ENCODE measurements at places on chromosomes 1 and 21.

- DNase-seq: no peak
Observed at GRCh38 chr1:201990427-201990826, 8.0 kb downstream of the RNPEP start.

DNA sequence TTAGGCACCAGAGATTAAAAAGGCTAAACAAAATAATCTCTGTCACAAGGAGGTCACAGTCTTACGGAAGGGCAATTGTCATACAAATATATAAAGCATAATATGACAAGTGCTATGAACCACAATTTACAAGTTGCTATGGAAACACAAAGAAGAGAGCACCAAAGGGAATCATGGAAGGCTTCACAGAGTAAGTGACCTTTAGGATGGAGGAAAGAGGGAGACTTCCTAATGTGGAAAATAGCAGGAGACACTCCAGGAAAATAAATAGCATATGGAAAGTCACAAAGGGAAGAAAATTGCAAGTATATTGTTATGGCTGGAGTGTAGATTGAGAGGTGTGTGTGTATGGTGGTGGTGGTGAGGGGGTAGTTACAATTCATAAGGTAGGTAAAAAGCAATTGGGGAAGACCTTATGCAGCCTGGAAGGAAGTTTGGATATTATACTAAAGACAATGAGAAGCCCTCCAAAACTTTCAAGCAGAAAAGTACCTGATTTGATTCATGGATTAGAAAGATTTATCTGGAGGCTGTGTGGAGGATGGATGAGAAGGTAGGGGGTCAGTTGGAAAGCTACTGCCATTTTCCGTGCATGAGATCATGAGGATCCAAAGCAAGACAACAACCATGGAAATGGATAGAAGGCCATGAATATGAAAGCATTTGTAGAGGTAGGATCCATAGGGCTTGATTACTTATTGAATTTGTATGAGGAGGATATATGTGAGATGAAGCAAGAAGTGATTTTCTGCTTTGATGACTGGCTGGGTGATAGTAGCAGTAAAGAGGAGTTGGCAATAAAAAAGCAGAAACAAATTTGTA, 61.7 kb downstream of the SAMSN1 start:
- no peak for DNase-seq

DNA sequence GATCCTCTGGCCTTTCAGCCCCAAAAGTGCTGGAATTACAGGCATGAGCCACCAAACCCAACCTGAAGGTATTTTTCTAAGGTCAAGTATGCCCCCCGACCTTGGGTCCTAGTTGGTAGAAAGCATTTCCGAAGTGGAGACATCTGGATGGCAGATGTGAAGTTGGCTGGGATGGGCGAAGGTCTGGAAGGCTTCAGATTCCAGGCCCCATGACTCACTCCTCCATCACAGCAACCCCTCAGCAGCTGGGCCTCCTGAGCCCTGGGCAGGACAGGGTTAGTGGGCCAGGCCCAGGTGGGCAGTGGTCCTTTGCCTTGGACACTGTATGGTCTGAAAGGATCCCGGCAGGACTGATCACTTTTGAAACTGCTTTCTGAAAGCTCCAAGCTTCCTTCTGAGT, 23.3 kb downstream of the NAV1 start:
- no peak for DNase-seq

DNA sequence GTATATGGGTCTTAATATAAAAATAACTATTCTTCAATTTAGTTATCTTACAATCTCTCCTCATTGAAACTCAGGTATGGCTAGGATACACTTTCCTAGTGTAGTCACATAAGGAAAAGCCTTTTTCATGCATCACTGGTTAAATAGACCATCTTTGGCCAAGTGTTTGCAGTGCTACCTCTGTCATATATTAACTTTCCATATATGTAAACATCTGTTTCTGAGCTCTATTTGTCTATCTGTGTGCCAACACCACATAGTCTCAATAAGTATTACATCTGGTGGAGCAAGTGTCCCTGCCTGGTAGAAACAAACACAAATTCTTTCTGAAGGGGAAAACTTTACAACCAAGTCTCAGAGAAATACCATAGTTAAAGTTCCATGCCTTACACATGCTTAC, 134.6 kb downstream of the TSEN15 start:
- no peak for DNase-seq

DNA sequence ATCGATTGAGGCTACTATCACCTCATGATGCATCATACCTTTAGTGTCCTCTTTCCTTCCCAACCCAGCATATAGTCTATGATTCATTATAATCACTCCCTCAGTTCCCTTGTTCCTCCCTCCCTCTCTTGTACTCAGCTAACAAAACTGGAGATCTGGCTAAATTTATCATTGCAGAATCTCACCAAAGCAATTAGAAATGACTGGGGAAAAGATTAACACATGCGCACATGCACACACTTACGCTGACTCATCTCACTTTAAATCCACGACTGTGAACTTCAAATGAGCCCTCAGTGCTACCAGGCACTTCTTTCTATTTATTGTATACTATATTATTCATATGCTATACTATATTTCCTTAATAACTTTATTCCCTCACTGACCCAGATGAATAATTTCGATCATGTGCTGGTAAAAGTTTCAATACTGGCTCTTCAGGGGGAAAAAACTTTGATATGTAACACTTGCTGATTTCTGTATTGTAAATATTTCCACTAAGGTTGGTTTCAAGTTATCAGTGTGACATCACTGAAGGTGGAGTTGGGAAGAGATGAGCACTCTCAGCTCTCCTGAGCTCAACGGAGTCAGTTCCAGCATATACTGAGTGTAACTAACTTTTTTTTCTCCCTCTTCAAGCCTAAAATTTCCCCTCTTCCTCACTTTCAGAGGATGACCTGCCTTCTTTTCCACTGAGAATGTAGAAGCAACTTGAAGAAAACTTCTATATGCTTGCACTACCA, 613.7 kb upstream of the B3GALT2 start:
- DNase-seq: no peak

- peak; percentile 10 for DNase-seq
Observed at GRCh38 chr1:24849672-24850295, 80.3 kb downstream of the RUNX3 start.

- DNase-seq: peak; percentile 64
Observed at GRCh38 chr1:19462781-19463503, 22.4 kb downstream of the CAPZB start.

GRCh38 chr1:4053774-4054173, 153.7 kb upstream of the C1orf174 start:
- no peak for DNase-seq

GRCh38 chr21:35412231-35412630, 363.1 kb upstream of the RUNX1 start:
- no peak for DNase-seq

GRCh38 chr1:214341932-214342331, 61.0 kb downstream of the SMYD2 start:
- no peak for DNase-seq

DNA sequence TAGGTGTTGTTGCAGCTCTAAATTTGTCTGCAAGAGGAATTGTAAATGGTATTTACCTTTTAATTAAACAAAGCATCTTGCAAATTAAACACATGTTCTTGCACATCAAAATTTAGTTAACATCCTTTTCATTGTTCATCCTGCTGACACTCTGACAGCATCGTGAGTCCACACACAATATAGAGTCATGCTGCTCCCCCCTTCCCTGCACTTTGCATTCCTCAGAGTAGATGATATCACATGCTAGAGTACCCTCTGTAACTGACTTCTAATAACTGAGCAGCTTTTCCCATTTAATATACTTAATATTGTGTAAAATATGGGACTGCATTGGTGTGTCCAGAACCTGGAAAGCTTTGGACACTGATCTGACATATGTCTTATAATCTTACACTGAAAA, 138.8 kb upstream of the DPYD start:
- DNase-seq: no peak

GRCh38 chr1:171221665-171222591, 26.4 kb upstream of the FMO1 start:
- no peak for DNase-seq

DNA sequence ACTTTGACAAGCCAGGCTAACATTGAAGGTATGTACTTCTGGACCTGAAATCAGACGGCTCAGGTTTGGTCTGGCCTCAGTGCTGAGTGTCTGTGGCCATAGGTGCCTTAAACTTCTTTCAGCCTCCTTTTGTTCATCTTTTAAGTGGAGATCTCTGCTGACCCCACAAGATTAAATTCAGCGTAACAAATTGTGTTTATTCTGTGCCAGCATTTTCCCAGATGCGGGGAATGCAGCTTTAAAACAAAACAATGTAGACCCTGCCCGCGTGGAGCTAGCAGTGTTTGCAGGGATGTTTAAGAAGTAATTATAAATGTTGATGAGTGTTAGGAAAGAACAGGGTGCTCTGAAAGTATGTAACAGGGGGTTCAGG, 923 bp downstream of the CAP1 start:
- DNase-seq: no peak

- no peak for DNase-seq
Observed at GRCh38 chr1:98210563-98210962, 289.7 kb upstream of the DPYD start.

GRCh38 chr1:156119503-156120209, 5.1 kb downstream of the LMNA start:
- peak; percentile 65 for DNase-seq

DNA sequence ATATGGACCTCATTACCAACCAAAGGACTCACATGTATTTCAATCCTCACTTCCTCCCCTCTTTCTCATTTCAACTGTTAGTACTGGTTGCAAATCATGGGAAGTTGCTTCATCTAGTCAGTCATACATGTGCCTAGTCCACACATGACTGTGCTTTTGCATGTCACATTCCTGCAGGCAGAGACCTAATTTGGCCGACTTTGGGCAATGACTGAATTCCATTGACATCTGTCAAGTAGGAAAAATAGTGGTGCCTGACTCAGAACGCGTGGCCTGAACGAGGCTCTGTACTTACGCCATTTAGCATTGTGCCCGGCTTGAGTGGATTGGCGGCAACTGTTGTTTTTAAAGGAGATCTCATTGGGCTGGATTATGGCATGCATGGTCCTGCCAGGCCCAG, 18.0 kb downstream of the PTPRU start:
- DNase-seq: no peak

DNA sequence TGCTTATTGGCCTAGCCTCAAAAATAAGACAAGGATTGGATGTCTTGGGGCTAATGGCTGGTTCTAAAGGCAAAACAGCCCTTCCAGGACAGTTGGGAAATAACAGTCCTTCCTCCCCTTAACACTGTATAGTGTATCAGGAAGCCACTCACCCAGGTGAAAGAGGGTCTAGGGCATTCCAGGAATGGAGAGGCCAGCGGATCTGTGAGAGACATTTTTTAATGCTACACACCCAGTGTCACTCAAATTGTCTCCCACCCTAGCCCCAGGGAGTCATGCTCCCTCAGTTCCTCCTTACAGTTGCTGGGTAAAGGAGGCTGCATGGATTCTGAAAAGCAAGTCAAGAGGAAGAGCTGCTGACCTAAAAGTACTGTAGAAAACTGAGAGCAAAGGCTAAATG, 24.1 kb upstream of the EXO1 start:
- DNase-seq: no peak

- peak; percentile 67 for DNase-seq
Observed at GRCh38 chr1:36099681-36100341, 11.1 kb downstream of the ADPRS start.

GRCh38 chr1:36606641-36607262, 124.0 kb upstream of the CSF3R start:
- DNase-seq: no peak

GRCh38 chr21:44418876-44419230, 36.5 kb upstream of the LRRC3 start:
- DNase-seq: no peak

- DNase-seq: no peak
Observed at GRCh38 chr1:14733048-14733778, 134.7 kb downstream of the KAZN start.

- DNase-seq: no peak
Observed at GRCh38 chr21:33112681-33113080, 42.7 kb downstream of the OLIG1 start.

All from CD4-positive, alpha-beta T cell (primary cell).